ENCODE measurements at places on chromosomes 12 and 14. TPM values are rescaled to one million over a fixed set of nuclear protein-coding genes. Genes with fewer than 3 reads are reported as not detected.

Gene BIN2
- total RNA-seq = 9.4 TPM

Gene LRP6
- total RNA-seq = 36.5 TPM

Gene PYGL
- total RNA-seq = 49.0 TPM

- no peak for DNase-seq
These were observed 448 bp downstream of the FBXL14 start for GRCh38 chr12:1594006-1594260.

DNA sequence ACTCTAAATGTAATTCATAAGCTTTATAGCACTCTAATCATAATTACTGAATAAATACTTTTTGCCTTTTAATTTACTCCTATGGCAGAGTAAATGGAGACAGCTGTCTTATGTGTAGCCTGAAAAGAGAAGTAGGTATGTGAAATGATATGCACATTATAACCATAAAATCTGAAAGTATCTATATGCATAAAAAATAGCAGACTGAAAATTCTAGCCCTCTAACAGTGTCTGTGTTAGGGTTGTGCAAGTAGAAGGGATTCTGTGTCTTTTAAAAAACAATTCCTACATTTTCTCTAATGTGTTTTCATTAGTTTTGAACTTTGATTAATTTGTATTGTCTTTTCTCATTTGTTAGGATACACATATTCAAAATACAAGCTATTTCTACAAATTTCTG, 94.9 kb downstream of the TXNDC16 start:
- DNase-seq = no peak

GRCh38 chr12:6275928-6276887, 34.3 kb upstream of the PLEKHG6 start:
- no peak for DNase-seq

- DNase-seq = no peak
These were observed 4.0 kb downstream of the CPSF6 start for GRCh38 chr12:69243099-69244084.

Gene MIP
- total RNA-seq = not detected

DNA sequence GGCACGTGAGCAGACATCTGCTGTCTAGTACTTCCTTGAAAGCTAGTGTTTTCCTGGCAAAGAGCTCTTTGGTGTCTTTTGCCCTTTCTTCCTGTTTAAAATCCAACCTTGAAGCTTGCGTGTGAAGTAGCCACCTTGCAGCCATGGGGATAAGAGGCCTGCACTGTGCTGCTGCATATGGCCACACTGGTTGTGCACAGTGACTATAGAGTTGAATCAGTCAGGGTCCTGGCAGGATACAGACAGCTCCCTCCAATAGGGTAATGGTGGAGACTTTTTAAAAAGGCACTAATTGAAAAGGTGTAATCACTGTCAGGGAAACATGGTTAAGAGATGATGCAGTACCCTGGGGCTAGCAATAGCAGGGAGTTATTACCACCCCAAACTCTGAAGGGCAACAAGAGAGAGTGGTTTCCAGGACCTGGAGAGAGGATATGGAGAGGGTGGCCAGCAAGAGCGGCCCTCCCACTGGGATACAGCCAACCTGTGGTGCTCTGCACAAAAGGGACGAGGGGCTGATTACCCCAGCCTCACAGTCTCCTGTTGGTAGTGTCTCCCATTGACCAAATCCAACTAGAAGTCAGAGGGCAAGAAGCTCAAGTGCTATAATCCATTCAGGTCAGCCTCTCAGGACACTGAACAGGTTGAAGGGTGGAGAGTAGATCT, 4.8 kb upstream of the GLT8D2 start:
- DNase-seq = no peak

Gene NTF3
- 21.8 TPM for total RNA-seq

- no peak for DNase-seq
These were observed 15.0 kb upstream of the CACNA2D4 start for GRCh38 chr12:1933342-1934051.

Gene CD27
- total RNA-seq = 1.2 TPM

DNA sequence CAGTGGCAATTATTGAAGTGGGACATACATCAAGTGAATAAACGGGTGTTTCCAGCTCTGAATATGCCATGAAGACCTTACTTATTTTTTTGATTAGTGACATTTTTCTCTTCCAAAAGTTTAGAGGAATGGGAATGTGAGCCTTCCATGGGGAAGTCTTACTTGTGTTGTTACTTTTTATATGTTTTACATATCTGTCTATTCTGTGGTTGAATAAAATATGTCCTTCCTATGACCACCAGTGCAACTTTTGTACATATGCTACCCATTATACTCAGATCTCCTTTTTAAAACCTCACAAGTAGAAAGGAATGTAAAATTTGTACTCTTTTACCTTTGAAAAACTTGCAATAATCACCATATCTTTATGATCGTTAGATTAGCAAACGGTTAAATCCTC, 132.7 kb downstream of the MSRB3 start:
- no peak for DNase-seq

GRCh38 chr14:22465201-22465840, 123.7 kb downstream of the DAD1 start:
- no peak for DNase-seq

GRCh38 chr14:92914087-92914656, 8.8 kb upstream of the CHGA start:
- no peak for DNase-seq

Gene SAMD15
- total RNA-seq = 0.71 TPM

Gene FGD4
- total RNA-seq = 46.9 TPM

DNA sequence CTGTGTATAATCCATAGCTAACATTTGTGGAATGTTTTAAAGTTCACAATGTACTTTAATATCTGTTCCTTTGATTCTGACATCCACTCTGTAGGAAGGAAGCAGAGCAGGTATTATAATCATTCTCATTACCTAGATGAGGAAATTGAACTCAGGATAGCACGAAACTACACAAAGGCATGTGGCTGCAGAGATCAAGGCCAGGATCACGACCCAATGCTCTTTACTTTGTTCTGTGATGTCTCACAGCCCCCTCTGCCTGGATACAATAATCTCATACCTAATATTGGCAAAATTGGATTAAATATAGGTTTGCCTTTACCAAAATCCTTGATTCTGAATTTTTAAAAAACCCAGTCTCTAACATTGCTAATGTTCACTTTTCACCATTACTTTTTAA, 298.0 kb upstream of the KITLG start:
- no peak for DNase-seq

- DNase-seq = no peak
These were observed 18.0 kb downstream of the RHOF start for GRCh38 chr12:121775501-121775900.

Gene RFX4
- not detected for total RNA-seq

Gene PTPN21
- total RNA-seq = 45.8 TPM

GRCh38 chr14:98984719-98985041, 287.3 kb downstream of the BCL11B start:
- no peak for DNase-seq

- DNase-seq = no peak
These were observed 667.2 kb downstream of the DIO2 start for GRCh38 chr14:79543967-79544697.

Gene ALG10
- 6.5 TPM for total RNA-seq

Gene COA8
- total RNA-seq = 27.6 TPM

Gene CD163L1
- 10.2 TPM for total RNA-seq

DNA sequence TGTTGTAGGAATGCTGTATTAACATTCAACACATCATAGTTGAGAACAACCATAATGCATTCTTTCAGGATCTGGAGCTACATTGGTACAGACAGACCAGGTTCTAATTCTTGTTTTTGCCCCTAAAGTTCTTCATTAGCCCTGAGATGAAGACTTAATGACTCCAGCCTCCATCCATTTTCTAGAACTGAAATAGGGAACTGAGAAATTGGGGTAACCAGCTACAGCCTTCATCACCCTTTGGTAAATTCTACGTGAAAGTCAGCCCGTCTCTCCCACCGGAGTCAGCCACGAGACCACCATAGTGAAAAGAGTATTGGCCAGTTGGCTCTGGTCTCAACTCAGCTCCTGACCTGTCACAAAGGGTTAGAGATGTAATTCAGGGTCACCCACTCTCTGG, 164.0 kb downstream of the NUAK1 start:
- no peak for DNase-seq

- DNase-seq = peak; percentile 60
These were observed 55.8 kb upstream of the VRK1 start for GRCh38 chr14:96741151-96741977.

Gene CD69
- total RNA-seq = 4.4 TPM

GRCh38 chr14:61434311-61434710, 112.9 kb downstream of the PRKCH start:
- no peak for DNase-seq

Gene DIO3
- 3.9 TPM for total RNA-seq
